ENCODE measurements at places on chromosomes 3 and 15.

DNA sequence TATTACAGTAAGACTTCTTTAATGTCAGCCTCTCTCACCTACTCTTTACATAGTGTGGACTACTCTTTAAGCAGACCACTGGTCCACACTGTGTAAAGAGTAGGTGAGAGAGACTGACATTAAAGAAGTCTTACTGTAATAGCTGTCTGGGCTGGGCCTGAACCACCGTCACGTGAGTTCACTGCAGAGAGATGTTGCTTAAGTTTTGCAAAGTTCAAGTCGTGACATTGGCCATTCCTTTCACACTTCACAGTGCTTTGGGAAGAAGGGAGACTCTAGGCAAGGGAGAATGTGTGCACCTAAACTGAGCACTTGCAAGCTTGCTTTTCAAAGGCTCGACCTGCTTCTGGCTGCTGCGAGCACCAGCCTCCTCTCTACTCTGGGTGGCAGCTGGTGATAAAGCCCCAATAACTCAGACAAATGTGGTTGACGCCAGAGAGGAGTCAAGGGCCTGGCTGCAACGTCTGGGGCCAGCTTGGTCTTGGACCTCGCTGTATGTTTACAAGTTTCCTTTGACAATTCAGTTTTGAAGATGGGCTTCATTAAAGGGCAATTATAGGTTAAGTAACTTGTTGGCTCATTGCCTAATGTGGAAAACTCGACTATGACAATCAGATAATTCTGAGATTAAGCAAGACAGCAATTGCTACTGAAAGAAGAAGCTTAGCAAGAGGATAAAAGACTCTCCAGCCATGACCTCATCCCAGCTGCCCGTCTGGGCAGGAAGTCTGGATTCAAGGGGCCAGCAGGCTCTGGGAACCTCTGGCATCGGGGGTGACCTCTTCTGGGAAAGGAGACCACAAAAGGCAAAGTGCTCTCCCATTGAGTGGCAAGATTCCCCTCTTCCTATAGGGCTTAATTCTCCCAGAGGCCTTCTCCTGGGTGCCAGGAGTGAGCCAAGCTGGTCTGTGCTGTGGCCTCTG lies 242.1 kb upstream of the TLE3 start:
- DNase-seq, result peak; percentile 12

DNA sequence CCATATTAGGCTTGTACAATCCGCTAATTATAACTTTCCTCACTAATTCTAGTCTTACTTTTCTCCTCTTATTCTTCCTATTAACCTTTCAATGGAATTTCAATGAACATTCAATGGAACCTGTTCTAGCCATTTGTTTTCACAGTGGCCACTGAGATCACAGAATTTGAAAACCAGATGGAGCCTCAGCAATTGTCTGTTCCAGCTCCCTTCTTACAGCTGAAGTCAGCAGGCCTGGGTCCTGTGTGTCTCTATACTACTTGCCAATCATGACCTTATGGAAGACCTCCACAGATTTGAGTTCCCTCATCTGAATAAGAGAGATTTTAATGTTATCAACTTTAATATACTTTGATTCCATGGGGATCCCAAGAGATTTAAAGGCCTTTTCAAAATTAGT lies 36.6 kb downstream of the TJP1 start:
- no peak for DNase-seq

DNA sequence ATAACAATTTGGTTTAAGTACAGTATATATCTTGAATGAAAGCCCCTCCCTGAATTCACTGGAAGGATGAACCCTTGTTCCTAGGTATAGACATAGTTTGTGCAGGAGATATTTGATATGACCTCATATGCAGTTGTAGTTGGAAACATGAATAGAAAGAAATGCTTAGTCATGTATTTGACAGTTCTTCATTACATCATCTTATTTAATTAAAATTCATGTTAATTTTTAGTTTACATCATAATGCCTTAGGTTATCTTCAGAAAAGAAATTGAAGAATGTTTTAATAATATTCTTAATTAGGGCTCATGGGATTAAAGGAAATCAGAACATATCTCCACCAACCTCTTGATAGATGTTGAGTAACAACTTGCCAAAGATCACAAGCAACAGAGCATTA lies 19.2 kb downstream of the SLC2A2 start:
- DNase-seq, result no peak

GRCh38 chr3:185175370-185175987 lies 22.6 kb upstream of the C3orf70 start:
- DNase-seq, result peak; percentile 42

- DNase-seq, result no peak
These were observed 63.0 kb downstream of the CYP11A1 start for GRCh38 chr15:74304431-74304830.

GRCh38 chr15:100714749-100715342 lies 112.5 kb downstream of the ASB7 start:
- DNase-seq, result no peak

DNA sequence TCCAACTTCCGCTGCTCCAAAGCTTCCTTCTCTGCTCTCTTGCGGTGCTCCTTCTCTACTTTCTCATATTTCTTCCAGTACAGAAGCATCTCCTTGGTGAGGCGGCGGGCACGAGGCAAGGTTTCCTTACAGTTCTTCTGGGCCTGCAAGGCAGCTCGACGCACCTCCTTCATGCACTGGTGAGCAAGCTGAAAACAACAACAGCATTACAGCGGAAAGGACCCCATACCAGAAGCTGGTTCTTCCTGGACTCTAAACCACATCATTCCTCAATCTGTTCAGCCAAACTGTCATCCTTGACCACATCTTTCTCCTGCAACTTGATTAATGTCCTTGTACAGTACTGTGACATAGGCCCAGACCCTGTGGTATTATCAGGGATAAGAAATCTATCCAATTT lies 36.4 kb downstream of the INO80 start:
- DNase-seq, result no peak

All from mucosa of gallbladder (tissue), 1 donor.